Breast epithelium (tissue), 4 donors: ENCODE measurements at places on chromosomes 2 and 18. TPM values are rescaled to one million over a fixed set of nuclear protein-coding genes. Genes with fewer than 3 reads are reported as not detected.

DNA sequence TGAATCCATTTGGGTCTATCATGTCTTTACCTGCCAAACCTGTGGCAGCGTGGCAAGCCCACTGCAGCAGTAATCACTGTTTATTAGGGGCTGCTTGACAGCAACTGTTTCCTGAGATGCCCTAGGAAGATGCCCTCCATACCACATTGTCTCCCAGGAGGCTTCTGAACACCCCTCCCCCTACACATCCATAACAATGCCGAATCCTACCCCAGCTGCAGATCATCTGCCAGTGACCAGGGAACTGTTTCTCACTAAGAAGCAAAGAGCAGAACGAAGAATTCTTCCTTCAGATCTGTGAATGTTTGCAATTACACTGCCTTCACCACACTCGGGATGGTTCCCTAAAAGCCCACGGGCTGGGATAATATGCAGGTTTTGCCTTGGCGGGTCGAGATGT is 127.8 kb downstream of the VIT start:
- no peak for DNase-seq

- no peak for DNase-seq
Observed at GRCh38 chr2:39994151-39994550, 215.1 kb upstream of the THUMPD2 start.

DNA sequence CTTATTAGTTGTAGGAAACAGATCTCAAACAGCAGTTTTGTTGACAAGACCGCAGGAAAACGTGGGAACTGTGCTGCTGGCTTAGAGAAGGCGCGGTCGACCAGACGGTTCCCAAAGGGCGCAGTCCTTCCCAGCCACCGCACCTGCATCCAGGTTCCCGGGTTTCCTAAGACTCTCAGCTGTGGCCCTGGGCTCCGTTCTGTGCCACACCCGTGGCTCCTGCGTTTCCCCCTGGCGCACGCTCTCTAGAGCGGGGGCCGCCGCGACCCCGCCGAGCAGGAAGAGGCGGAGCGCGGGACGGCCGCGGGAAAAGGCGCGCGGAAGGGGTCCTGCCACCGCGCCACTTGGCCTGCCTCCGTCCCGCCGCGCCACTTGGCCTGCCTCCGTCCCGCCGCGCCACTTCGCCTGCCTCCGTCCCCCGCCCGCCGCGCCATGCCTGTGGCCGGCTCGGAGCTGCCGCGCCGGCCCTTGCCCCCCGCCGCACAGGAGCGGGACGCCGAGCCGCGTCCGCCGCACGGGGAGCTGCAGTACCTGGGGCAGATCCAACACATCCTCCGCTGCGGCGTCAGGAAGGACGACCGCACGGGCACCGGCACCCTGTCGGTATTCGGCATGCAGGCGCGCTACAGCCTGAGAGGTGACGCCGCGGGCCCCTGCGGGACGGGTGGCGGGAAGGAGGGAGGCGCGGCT is at the start of gene TYMS:
Gene TYMS, plus strand, starts transcription at position 343 of the 690 bp plus-strand sequence. Its CDS starts 90 bp downstream, at position 433.
- no peak for DNase-seq

- DNase-seq: no peak
Observed at GRCh38 chr2:15492773-15493325, 68.3 kb downstream of the NBAS start.

ALPP gene
- not detected for total RNA-seq
